ENCODE measurements at places on chromosomes 2 and 18.

DNA sequence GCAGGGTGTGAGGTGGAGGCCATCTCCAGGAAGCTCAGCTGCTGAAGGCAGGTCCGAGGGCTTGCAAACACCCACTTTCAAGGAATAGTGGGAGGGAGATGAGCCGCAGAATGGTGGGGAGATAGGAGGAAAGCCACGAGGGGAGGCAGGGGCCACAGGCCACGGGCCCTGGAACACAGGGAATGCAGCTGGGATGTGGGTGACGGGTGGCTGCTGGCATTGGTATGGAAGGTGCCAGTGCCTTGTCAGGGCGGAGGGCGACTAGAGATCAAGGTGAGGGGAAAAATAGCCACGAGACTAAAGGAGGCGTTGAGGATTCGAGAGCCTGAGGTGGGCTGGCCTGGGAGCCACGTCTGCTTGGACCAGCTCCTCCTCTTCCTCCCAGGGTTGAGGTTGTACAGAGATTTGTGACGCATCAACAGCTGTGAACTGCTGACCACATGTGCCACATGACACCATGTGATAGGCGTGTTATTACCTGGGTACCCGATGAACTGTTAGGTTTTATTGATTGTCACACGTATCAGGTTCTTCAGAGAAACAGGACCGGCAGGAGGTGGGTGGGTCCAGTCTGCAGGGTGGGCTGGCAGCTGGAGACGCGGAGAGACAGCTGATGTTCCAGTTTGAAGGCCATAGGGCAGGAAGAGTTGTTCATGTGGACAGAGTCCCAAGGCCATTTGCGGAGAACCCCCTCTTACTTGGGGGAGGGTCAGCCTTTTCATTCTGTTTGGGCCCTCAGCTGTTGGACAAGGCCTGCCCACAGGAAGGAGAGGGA is 9.9 kb downstream of the IMPA2 start:
- H3K4me1 ChIP-seq, result peaks cover 10% of the 10 kb centered on the region
- no peak overlapping the region for H3K27ac ChIP-seq
- H3K36me3 ChIP-seq, result no peaks in the 10 kb centered on the region
- H3K27me3 ChIP-seq, result no peaks in the 10 kb centered on the region
- no peak overlapping the region for H3K4me3 ChIP-seq
- no peak for DNase-seq

- no peaks in the 10 kb centered on the region for H3K27me3 ChIP-seq
- peak overlapping the region; percentile 91 for H3K27ac ChIP-seq
- peak overlapping the region; percentile 77 for H3K4me3 ChIP-seq
- peaks cover 22% of the 10 kb centered on the region for H3K4me1 ChIP-seq
- H3K36me3 ChIP-seq, result peaks cover 11% of the 10 kb centered on the region
Measured at GRCh38 chr2:197516393-197516761, 511 bp downstream of the MOB4 start.

DNA sequence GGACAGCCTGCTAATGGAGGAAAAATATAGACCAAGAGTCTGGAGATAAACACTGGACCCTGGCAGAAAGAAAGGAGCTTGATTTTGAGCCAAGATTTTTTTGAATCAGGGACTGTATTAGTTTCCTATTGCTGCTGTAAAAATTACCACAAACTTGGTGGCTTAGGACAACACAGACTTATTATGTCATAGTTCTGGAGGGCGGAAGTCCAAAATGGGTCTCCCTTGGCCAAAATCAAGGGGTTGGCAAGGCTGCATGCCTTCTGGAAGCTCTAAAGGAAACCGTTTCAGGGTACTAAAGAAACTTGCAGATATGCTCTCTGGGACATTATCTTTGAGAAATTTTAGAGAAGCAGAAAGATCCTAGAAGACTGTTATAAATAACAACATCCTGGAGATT is 140.1 kb downstream of the BABAM2 start:
- no peak overlapping the region for H3K27ac ChIP-seq
- no peaks in the 10 kb centered on the region for H3K27me3 ChIP-seq
- H3K4me1 ChIP-seq, result no peaks in the 10 kb centered on the region
- H3K4me3 ChIP-seq, result no peak overlapping the region
- H3K36me3 ChIP-seq, result peaks cover 2% of the 10 kb centered on the region
- DNase-seq, result no peak

DNA sequence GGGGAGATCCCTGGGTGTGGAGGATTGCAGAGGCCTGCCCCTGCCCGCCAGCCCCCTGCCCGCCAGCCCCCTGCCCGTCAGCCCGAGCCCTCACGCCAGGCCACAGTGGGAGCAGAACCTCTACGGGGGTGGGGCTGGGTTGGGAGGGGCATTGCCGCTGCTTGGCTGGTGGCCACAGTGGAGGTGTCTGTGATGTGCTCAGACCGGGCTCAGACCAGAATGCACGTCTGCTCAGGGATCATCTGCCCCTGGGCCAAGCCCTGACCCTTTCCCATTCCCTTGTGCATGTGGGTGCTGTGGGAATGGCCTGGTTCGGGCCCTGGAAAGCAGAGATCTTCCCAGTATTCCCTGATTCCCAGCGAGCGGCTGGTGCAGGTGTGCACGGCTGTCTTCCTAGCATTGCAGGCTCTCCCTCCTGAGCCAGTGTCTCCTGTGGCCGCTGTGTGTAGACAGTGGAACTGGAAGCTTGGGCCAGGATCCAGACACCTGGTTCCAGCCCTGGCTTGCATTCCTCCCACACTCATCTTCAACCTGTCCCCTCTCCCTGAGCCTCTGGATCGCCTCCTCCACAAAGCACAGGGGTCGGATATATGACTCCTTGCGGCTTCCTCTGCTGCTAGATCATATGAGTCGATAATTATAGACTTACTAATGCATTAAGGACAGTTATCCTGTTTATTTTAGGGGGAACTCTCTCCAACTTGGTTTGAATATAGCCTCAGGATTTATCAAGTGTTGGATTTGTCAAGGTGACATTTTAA is 161.6 kb downstream of the LDLRAD4 start:
- H3K27ac ChIP-seq, result no peak overlapping the region
- H3K4me1 ChIP-seq, result peaks cover 82% of the 10 kb centered on the region
- no peaks in the 10 kb centered on the region for H3K36me3 ChIP-seq
- no peak for DNase-seq
- H3K4me3 ChIP-seq, result no peak overlapping the region

DNA sequence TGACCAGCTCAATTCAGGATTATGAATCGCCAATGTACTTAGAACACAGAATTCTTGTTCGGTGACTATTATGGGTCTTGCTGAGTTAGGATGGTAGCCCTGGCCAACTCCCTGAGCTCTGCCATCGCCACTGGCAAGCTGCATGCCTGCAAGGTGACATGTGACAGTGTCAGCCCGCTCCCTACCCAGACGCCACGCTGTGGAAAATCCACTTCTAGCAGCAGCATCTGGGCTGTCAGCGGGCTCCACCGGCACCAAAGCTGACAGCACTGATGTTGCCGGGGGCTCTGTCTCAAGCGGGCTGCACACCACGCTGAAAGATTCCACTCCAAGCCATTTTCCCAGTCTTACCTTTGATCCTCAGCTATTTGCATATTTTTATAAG is 100.7 kb downstream of the MYT1L start:
- H3K4me1 ChIP-seq, result no peaks in the 10 kb centered on the region
- no peaks in the 10 kb centered on the region for H3K27me3 ChIP-seq
- no peak overlapping the region for H3K27ac ChIP-seq
- no peak for DNase-seq
- no peak overlapping the region for H3K4me3 ChIP-seq

- no peak overlapping the region for H3K4me3 ChIP-seq
- peaks cover 58% of the 10 kb centered on the region for H3K27me3 ChIP-seq
- peaks cover 21% of the 10 kb centered on the region for H3K4me1 ChIP-seq
- H3K27ac ChIP-seq, result no peak overlapping the region
- H3K36me3 ChIP-seq, result no peaks in the 10 kb centered on the region
- DNase-seq, result no peak
Measured at GRCh38 chr2:104846786-104847585, 6.9 kb upstream of the POU3F3 start.

DNA sequence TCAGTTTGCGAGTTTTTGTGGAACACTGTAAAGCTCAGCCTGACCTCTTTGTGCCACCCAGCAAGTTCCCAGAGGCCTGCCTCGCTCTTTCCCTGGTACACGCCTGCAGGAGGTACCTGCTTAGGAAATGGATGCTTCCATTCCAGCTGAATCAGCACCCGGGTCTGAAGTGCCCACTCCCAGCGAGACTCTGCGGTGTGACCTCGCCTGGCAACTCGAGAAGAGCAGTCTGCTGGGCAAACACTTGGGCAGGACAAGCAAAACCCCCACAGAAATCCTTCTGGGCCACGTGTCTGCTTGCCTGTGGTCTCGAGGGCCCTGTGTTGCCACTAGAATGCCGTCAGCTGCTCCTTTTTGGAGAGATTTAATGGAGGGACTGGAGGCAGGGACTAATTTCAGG is 127.6 kb downstream of the MAPK4 start:
- H3K4me1 ChIP-seq, result no peaks in the 10 kb centered on the region
- no peak overlapping the region for H3K27ac ChIP-seq
- no peaks in the 10 kb centered on the region for H3K27me3 ChIP-seq
